ENCODE measurements at places on chromosomes 3 and 15. TPM values are rescaled to one million over a fixed set of nuclear protein-coding genes. Genes with fewer than 3 reads are reported as not detected.
A peak's percentile ranks its signal among the peaks of the same experiment; 100 is the strongest.

HYKK gene
- total RNA-seq: 6.8 TPM

PLA2G4F gene
- total RNA-seq: not detected

CEP70 gene
- 43.1 TPM for total RNA-seq

CHRM5 gene
- total RNA-seq: not detected

ZNF106 gene
- 37.0 TPM for total RNA-seq

CKMT1A gene
- total RNA-seq: not detected

MAGI1 gene
- total RNA-seq: 3.4 TPM

ZNF860 gene
- total RNA-seq: 0.60 TPM

CLDN1 gene
- total RNA-seq: 0.59 TPM

TAGLN3 gene
- total RNA-seq: 0.39 TPM

FGD5 gene
- total RNA-seq: 5.3 TPM

IQCB1 gene
- total RNA-seq: 18.8 TPM

SLC25A20 gene
- total RNA-seq: 25.6 TPM

GOLGA8A gene
- 13.9 TPM for total RNA-seq

SNRPA1 gene
- total RNA-seq: 39.8 TPM

PCSK6 gene
- 0.48 TPM for total RNA-seq

AMIGO3 gene
- total RNA-seq: 1.1 TPM

ITGB5 gene
- 287 TPM for total RNA-seq

GRAMD1C gene
- 6.0 TPM for total RNA-seq

TBC1D23 gene
- 68.0 TPM for total RNA-seq

DNA sequence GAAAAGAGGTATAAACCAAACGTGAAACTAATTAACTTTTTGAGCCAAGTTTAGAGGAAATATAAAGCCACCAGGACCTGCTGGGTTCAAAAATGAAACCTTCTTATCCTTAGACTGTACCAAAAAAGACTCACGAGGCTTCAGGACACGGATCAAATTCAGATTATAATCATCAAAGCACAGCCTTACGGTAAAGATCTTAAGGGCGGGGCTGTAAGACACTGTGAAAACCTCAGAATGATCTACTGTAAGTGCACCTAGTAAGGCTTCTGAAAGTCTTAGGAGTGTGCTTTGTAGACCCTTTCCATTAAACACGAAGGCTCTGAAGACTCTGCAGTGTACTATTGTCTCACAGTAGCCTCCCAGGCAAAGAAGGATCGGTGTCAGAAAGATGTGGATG, 26.8 kb downstream of the TARS3 start:
- no peak for DNase-seq

DNA sequence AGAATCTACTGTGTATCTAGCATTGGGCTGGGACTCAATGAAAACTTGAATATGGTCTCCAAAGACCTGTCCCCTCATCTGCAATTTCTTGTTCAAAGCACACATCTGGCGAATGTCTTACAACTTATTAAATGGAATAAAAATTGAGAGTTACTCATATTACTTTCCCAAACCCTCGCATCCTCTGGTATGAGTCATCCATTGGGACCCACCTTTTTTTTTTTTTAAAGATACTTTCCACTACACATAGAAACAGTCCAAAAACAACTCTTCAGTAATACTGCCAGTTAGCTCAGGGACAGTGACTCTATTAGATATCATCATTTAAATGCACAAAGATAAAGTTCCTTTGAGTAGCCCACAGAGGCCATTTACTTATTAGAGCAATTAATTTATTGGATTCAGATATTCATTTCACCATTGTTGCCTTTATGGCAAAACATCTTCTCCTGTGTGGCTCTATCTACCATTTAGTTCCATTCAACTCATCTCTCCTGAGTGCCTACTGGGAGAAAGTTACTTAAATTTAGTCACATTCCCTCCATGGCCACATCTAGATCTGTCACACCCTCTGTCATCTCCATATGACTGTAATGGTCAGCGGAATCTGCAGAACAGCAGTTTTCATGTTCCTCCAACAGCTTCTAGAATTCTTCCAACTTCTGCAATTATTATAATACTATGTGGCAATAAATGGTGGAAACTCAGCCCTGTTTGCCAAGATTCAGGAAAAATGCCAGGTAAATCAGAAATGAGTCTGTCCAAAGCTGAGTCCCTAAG, 77.9 kb upstream of the ARHGEF3 start:
- DNase-seq: peak; percentile 50

DNA sequence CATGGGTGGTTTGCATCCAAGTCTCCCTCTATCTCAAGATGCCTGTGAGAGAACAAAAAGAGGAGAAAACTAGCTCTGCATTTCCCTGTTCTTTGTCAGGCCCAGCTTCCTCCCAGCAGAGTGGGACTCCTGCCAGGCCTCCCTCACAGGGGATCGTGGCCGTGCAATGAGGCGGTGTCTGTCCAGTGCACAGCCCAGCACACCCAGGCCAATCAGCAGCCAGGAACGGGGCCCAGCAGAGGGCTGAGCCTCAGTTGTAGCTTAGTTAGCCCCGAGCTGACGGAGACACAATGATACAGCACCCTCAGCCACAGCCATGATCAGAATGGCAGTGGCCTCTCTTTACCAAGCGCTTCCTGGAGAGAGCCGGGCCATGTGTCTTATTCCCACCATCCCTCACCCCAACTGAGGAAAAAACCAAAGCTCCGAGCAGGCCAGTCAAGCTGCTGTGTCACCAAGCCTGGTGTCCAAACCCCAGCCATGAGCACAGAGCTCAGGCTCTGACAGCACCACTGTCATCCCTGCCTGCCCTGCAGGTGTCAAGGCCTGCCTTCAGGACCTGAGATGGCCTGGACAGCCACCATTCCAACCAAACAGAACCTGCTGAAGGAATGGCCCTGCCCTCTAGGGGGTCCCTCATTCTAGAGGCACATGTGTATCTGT, 71.1 kb downstream of the DNAJB8 start:
- no peak for DNase-seq

- peak; percentile 10 for DNase-seq
Observed at GRCh38 chr3:187629711-187630110, 40.5 kb downstream of the SST start.

DNA sequence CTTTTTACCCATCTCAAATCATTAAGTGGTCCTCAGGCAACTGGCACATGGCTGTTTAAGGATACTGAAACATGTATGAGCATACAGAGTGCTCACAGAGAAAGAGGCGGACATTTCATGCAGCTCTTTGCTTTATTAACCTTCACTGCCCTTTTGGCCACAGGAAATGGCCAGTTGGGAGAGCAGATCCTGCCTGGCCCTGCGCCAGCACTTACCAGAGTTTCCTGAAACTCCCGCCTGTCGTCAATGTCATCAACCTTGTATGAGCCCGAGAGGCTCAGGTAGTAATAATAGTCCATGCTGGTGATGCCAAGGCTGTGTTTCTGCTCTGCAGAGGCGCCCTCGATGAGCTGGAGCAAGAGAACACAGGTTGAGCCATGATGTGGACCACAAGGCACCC, 17.8 kb downstream of the LDHAL6B start:
- DNase-seq: no peak

DNA sequence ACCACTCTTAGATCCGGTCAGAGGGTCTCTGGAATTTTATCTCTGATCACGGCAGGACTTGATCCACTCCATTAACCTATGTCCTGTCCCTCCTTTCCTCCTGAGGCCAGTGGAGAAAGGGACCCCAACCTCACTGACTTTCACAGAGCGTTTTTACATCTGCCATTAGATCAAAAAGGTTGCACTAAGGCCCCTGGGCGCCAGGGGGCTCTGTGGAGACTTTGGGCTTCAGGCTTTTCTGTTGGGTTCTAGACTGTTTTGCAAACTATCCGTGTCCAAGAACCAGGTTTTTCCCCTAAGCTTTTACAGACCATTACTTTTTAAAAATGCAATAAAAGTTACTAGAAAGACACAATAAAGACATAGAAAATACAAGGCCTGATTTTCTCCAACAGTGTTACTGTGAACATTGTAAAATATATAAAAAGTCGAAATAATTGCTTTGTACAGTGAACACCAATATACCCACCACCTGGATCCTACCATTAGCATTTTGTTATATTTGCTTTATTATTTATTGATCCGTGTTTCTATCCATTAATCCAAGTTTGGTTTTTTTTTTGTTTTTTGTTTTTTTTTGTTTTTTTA, 159.7 kb downstream of the POLR2M start:
- DNase-seq: peak; percentile 49

DNA sequence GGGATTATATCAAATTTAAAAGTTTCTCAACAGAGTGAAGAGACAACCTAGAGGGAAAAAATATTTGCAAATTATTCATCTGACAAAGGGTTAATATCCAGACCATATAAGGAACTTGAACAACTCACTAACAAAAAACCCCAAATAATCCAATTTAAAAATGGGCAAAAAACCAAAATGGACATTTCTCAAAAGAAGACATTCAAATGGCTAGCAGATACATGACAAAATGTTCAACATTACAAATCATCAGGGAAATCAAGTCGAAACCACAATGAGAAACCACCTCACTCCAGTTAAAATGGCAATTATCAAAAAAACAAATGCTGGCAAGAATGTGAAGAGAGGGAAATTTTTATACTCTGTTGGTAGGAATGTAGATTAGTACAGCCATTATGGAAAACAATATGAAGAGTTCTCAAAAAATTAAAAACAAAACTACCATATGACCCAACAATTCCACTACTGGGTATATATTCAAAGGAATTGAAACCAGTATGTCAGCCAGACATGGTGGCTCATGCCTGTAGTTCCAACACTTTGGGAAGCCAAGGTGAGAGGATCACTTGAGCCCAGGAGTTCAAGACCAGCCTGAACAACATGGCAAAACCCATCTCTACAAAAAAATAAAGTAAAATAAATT, 88.5 kb downstream of the CSNK1G1 start:
- no peak for DNase-seq

- no peak for DNase-seq
Observed at GRCh38 chr3:120516136-120516535, 65.3 kb upstream of the FSTL1 start.

GRCh38 chr3:188054541-188054940, 99.4 kb upstream of the LPP start:
- no peak for DNase-seq

- peak; percentile 67 for DNase-seq
Observed at GRCh38 chr3:185983495-185984141, 45.8 kb upstream of the TRA2B start.

- DNase-seq: no peak
Observed at GRCh38 chr3:63588895-63589294, 63.6 kb upstream of the SNTN start.

GRCh38 chr15:100311833-100312476, 29.8 kb downstream of the ADAMTS17 start:
- DNase-seq: no peak

- no peak for DNase-seq
Observed at GRCh38 chr15:83643201-83643600, 10.7 kb upstream of the ADAMTSL3 start.

- DNase-seq: no peak
Observed at GRCh38 chr15:54045397-54045796, 67.2 kb downstream of the UNC13C start.

DNA sequence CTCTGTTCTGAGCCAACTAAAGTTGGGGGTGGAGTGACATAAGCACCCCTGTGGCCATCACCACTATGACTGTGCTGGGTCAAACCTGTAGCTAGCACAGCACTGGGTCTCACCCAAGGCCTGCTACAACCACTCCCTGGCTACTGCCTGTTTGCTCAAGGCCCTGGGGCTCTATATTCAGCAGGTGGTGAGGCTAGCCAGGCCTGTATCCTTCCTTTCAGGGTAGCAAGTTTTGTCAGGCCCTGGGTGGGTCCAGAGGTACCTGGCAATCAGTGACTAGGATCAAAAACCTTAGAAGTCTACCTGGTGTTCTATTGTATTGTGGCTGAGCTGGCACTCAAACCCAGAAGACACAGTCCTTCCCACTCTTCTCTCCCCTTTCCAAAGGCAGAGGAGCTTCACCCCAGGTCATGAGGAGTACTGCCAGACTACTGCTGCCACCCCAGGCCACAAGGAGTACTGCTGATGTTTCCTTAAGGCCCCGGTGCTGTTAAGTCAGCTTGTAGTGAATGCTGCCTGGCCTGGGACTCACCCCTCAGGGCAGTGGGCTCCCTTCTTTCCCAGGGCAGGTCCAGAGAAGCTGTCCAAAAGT, 170.8 kb downstream of the IGSF11 start:
- no peak for DNase-seq

DNA sequence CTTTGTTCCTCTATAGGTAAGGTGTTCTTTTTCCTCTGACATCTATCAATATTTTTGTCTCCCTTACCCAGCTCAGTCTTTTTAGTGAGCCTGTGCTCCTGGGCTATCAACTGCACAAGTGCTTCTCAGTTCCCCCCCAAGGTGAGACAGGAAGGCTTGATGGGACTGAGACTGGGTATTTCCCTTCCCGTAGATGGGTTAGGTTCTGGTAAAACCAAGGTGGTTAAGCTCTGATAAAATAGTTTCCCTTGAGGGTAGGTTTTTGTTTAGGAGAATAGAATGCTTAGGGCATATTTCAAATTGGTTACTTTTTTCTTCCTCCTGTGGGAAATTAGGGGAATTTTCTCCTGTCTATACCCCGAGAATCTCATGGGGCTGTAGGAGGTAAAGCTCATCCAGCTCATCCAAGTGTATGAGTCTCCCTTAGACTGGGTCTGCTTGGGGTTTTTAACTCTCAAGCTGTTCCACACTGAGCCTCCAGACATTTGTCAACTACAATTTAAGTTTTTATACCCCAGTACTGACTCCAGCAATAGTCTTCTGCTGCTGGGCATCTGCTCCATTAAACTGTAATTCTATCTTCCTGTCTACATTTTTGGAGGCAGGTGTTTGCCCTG, 44.9 kb downstream of the OXSR1 start:
- DNase-seq: no peak

DNA sequence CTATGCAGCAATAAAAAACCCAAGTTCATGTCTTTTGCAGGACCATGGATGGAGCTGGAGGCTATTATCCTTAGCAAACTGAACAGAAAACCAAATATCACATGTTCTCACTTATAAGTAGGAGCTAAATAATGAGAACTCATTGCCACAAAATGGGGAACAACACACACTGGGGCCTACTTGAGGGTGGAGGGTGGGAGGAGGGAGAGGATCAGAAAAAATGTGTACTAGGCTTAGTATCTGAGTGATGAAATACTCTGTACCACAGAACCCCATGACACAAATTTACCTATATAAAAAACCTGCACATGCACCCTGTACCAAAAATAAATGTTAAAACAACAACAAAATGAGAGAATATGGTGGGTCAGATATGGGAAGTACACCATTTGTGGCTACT, 49.6 kb upstream of the AADACL2 start:
- no peak for DNase-seq

DNA sequence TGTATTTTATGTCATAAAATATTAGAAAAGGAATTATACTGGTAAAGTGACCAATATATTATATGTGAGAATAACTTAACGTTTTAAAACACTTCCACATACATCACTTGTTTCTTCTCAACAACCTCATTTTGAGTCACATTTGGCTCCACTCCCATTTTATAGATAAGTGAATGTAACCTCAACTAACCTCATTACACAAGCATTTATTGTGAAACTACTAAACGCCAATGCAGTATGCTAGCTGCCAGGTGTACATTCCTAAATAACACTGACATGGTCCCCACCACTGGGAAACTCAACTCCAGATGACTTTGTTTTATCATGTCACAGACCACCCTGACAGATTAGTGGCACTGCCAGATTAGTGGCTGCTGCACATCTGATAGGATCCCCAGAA, 249.7 kb upstream of the CNTN4 start:
- no peak for DNase-seq

- DNase-seq: no peak
Observed at GRCh38 chr15:64501396-64501715, 41.0 kb downstream of the ZNF609 start.

- no peak for DNase-seq
Observed at GRCh38 chr3:159149633-159150032, 347.8 kb downstream of the MFSD1 start.

Data from RPMI7951 (cell line).